ENCODE measurements at places on chromosomes 3 and 15.

- no peak for DNase-seq
Measured at GRCh38 chr3:129985113-129985512, 10.6 kb downstream of the TRH start.

DNA sequence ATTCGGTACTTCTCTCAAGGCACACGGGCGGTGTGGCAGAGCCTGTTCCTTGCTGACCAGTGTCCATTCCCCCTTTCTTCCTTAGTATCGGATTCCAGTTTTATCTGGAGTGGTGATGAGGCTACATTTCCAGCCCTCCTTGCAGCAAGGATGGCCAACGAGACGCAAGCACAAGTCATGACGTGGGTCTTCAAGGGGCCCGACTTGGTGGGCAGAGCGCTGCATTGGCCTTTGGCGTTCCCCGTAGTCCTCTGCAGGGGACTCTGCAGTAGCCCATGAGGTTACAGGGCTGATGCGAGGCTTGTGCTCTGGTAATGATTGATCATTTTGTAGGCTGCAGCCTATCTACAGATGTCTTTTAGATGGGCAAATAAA lies 194.5 kb downstream of the OPA1 start:
- DNase-seq: no peak

DNA sequence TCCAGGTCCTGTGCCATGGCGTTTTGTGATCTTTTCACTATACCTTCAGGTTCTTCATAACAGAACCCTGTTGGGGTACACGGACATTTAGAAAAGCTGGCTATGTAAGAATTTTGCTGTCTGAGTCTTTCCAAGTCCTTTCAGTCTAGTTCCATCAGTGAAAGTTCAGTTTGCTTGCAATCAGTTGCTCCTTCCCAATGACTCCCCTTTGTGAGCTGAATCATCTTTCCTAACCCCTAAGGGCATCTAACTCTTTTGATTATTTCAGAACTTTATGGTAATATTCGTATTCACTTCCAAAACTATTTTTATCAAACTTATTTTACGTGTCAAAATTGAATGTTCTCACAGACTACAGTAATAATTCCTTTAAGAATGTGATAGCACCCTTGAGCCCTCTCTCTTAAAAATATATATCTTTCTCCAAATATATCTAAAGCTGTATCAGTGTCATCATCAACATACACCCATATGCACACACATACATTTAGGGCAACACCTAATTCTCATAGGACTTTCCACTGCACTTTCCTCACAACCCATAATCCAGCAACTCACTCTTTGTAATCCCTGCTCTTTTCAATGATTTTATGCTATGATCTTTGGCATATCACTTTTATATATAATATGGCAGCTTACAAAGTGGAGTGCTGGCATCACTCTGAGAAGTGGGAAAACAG lies 263.7 kb downstream of the GBE1 start:
- no peak for DNase-seq

GRCh38 chr3:169510693-169511010 lies 152.9 kb downstream of the MECOM start:
- no peak for DNase-seq

GRCh38 chr15:50163719-50164410 lies 18.1 kb upstream of the SLC27A2 start:
- DNase-seq: no peak
